ENCODE measurements at places on chromosomes 4 and X.

- H3K36me3 ChIP-seq = no peaks in the 10 kb centered on the region
- no peak overlapping the region for H3K27ac ChIP-seq
- no peak for DNase-seq
- no peaks in the 10 kb centered on the region for H3K4me1 ChIP-seq
Observed at GRCh38 chr4:52244103-52244775, 193.1 kb downstream of the SPATA18 start.

DNA sequence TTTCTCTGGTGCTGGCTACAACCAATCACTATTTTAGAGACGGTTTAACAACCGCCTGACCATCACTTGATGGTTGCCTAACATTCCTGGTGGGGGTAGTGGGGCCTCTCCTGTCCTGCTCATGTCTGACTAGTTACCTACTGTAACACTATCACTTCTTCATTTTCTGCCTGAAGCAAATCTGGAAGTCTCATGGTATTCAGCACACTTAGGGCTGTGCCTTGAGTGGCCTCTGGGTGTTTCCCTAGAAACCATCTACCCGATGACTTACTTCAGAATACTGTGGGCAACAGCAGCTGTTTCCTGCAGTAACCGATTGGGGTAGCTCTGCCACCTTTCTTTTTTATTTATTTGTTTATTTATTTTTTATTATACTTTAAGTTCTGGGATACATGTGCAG, 880.1 kb upstream of the INTU start:
- H3K36me3 ChIP-seq = no peaks in the 10 kb centered on the region
- no peak for DNase-seq
- H3K27me3 ChIP-seq = no peaks in the 10 kb centered on the region
- H3K4me1 ChIP-seq = no peaks in the 10 kb centered on the region
- no peak overlapping the region for H3K27ac ChIP-seq

DNA sequence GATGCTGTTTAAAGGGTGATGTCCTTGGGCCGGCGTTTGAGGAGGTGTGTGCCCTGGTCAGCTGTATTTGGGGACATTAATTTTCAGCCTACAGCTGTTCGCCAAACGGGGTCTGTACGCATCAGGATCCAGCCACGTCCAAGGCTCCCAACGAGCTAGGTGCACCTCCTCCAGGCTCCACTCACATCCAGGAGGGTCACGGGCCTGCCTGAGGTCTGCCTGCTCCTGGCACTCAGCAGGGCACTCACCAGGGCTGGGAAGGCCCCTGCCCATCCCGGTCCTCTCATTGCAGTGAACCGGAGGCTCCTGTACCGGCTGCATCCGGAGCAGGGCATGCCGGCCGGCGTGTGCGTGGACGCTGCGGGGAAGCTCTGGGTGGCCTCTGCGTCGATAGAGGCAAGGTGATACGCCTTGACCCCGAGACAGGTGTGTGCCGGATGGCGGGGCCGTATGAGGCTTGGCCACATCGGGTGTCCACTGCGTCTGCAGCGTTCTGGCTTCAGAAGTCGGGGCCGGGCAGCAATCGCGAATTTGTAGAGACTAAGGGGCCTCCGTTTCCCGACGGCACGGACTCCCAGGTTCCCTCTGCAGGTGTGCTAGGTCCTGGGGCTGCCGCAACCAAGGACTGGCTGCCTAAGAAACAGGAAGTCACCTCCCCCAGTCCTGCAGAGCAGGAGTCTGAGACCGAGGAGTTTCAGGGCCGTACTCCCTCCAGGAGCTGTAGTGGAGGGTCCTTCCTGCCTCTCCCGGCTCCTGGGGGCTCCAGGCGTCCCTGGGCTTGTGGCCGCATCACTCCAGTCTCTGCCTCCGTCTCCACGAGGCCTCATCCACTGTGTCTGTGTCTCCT, 27.5 kb upstream of the PLCXD1 start:
- no peak overlapping the region for H3K4me3 ChIP-seq
- no peaks in the 10 kb centered on the region for H3K4me1 ChIP-seq
- no peak overlapping the region for H3K27ac ChIP-seq
- no peak for DNase-seq

DNA sequence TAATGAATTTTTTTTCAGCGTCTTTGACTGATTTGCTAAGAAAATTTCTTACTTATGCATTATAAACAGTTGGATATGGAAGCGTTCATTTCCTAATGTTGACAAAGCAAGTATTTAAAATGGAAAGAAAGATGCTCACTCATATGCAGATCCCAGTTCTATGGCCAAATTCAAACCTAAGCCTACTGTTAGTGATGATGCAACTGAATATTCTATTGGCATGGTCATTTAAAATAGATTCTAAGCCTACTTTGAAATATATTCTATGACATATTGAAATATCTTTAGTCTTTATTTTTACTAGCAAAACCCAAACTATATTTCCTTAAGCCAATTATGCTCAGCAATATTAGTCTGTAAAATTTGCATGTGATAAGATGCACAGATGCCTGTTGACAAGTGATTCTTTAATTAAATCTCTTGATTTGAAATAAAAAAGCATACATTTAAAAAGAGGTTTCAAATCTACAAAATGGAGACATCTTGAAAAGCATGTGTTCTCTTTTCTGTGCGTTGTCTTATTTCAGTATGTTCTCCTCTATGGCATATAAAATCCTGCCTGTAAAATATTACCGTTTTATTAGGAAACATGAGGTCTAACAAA, 96.6 kb upstream of the NAP1L5 start:
- no peaks in the 10 kb centered on the region for H3K4me1 ChIP-seq
- H3K4me3 ChIP-seq = no peak overlapping the region
- no peaks in the 10 kb centered on the region for H3K36me3 ChIP-seq
- no peak overlapping the region for H3K27ac ChIP-seq
- H3K27me3 ChIP-seq = no peaks in the 10 kb centered on the region

- H3K4me1 ChIP-seq = no peaks in the 10 kb centered on the region
- no peak overlapping the region for H3K27ac ChIP-seq
- H3K4me3 ChIP-seq = no peak overlapping the region
- no peaks in the 10 kb centered on the region for H3K36me3 ChIP-seq
Observed at GRCh38 chr4:24824720-24825119, 29.3 kb downstream of the SOD3 start.

DNA sequence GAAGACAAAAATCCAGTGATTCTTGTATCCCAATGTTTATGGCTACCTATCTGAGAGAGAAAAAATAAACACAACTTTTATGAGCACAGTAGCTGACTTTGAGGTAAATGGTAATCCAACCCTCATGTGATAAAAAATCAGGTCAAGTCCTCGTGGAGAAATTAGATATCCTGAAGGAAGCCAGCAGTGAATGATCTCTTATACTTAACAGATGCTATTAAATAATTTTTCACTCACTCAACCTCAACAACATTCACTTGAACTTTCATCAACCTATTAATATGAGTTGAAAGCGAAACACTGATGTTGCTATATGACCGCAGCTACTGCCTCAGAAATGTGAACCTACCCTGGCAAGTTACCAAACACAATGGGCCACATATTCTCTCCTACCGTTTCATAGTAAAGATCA, 105.4 kb downstream of the GPC3 start:
- DNase-seq = no peak
- H3K27me3 ChIP-seq = no peaks in the 10 kb centered on the region
- no peak overlapping the region for H3K27ac ChIP-seq
- H3K4me3 ChIP-seq = no peak overlapping the region
- H3K36me3 ChIP-seq = no peaks in the 10 kb centered on the region

DNA sequence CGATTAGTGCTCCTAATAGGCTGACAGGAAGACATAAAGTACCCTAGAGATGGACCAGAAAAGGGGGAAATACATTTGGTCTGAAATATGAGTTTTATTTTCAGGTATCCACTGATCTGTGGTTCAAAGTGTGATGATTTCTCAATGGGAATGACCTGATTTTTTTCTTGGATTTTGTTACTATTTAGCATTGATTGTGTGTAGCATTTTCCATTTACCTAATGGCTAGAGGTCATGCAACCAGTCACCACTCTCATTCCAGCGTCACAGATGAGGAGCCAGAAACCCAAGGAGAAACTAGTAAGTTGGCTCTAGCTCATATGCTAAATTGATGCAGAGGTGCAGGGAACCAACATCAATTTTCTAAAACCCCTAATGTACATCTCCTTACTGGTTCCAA, 118.1 kb downstream of the IL1RAPL2 start:
- H3K4me3 ChIP-seq = no peak overlapping the region
- H3K27me3 ChIP-seq = no peaks in the 10 kb centered on the region
- DNase-seq = no peak
- H3K4me1 ChIP-seq = no peaks in the 10 kb centered on the region
- no peaks in the 10 kb centered on the region for H3K36me3 ChIP-seq

DNA sequence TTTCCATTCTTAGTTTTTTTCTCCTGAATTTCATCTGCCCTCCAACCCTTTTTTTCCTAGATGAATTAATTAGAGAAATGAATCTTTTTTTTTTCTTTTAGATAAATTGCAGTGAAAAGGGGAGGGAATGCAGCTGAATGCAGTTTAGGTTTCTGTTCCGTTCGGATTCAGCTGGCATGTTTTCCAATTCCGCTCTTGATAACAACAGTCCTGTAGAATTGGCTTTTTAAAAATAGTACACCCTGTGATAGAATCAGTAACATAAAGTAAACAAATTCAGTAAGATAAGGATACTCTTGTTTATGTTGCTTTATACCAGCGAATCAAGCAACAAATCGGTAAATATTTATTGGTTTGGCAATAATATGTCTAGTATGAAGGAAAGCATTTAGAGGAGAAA, 103.5 kb downstream of the UNC5C start:
- H3K4me1 ChIP-seq = no peaks in the 10 kb centered on the region
- no peaks in the 10 kb centered on the region for H3K27me3 ChIP-seq

DNA sequence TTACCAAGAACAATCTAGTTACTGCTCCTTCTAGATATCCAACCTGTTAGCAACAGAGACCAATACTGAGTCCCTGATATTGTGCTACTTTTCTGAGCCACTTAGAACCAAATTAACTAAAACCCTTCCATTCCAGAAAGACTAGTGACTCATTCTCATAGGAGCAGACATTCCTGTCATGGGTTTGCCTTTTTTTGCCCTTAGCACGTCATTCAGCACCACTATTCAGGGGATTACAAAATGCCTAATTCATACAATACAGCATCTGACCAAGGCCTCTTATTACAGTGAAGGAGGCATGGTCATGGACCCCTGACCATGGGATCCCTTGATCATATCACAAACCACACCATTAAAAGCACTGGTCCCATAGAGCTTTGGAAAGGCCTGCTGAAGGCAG, 123.8 kb upstream of the CXCL13 start:
- H3K4me1 ChIP-seq = no peaks in the 10 kb centered on the region
- H3K36me3 ChIP-seq = no peaks in the 10 kb centered on the region
- no peak overlapping the region for H3K4me3 ChIP-seq
- no peaks in the 10 kb centered on the region for H3K27me3 ChIP-seq
- H3K27ac ChIP-seq = no peak overlapping the region

GRCh38 chr4:10239982-10240654, 123.5 kb upstream of the WDR1 start:
- no peak for DNase-seq
- no peaks in the 10 kb centered on the region for H3K4me1 ChIP-seq
- H3K27ac ChIP-seq = no peak overlapping the region
- no peak overlapping the region for H3K4me3 ChIP-seq
- no peaks in the 10 kb centered on the region for H3K27me3 ChIP-seq

GRCh38 chr4:119053245-119053644, 82.4 kb upstream of the MYOZ2 start:
- no peak for DNase-seq
- H3K4me1 ChIP-seq = no peaks in the 10 kb centered on the region
- H3K27me3 ChIP-seq = no peaks in the 10 kb centered on the region
- no peak overlapping the region for H3K4me3 ChIP-seq

GRCh38 chr4:126018274-126018673, 703.5 kb downstream of the FAT4 start:
- H3K4me1 ChIP-seq = no peaks in the 10 kb centered on the region
- H3K27me3 ChIP-seq = no peaks in the 10 kb centered on the region
- H3K27ac ChIP-seq = no peak overlapping the region
- H3K36me3 ChIP-seq = no peaks in the 10 kb centered on the region
- no peak for DNase-seq

GRCh38 chr4:118749347-118749988, 64.3 kb downstream of the METTL14 start:
- no peaks in the 10 kb centered on the region for H3K27me3 ChIP-seq
- H3K27ac ChIP-seq = no peak overlapping the region
- no peaks in the 10 kb centered on the region for H3K4me1 ChIP-seq
- no peak overlapping the region for H3K4me3 ChIP-seq
- peaks cover 1% of the 10 kb centered on the region for H3K36me3 ChIP-seq

- peak; percentile 91 for DNase-seq
- H3K27me3 ChIP-seq = no peaks in the 10 kb centered on the region
- H3K4me1 ChIP-seq = peaks cover 5% of the 10 kb centered on the region
- H3K36me3 ChIP-seq = no peaks in the 10 kb centered on the region
Observed at GRCh38 chr4:76624241-76624681, 189.2 kb downstream of the SHROOM3 start.

DNA sequence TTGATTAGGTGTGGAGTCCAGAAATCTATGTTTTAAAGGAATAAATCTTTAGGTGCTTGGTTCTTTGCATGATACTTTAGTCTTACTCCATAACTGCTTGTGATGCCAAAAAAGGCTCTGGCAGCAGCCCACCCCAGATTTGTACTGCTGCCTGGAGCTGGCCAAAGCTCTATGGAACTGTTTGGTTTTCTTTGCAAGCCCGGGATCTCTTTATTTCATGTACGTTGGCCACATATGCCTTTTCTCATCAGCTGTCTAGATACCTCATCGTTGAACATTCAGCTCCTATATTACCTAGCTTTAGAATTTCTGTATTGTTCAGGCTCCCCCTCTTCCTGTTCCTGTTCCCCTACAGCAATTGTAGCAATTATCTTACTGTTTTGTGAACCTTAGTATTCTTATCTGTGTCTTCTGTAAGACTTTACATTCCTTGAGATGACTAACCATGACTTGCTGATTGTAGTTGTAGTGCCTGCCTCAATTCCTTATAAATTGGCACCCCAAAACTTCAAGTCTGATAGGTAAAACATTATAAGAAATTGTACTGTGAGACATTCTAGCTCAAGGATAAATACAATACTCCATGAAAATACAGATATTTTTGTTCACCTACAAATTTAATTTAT, 199.4 kb upstream of the GPRIN3 start:
- peak; percentile 30 for DNase-seq
- no peak overlapping the region for H3K27ac ChIP-seq
- H3K4me3 ChIP-seq = no peak overlapping the region
- no peaks in the 10 kb centered on the region for H3K36me3 ChIP-seq
- H3K4me1 ChIP-seq = no peaks in the 10 kb centered on the region
- H3K27me3 ChIP-seq = no peaks in the 10 kb centered on the region

DNA sequence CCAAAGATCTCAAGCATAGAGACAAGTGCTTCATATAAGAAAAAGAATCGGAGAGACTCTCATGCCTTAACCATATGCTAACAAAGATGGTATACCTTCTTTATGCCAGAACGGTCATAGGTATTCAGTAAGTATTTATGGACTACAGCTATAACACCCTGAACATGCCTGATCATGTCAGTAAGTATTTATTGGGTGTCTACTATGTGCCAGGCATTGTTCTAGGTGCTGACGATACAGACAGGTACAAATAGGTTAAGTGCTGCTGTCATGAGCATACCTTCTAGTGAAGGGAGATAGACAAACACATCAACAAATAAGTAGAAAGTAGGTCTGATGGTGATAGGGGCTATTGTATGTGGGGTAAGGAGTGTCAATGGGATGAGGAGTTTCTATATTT, 9.5 kb upstream of the MID1 start:
- H3K36me3 ChIP-seq = no peaks in the 10 kb centered on the region
- H3K27ac ChIP-seq = no peak overlapping the region
- H3K4me1 ChIP-seq = no peaks in the 10 kb centered on the region
- H3K27me3 ChIP-seq = no peaks in the 10 kb centered on the region

GRCh38 chr4:39823191-39823590, 125.3 kb downstream of the UBE2K start:
- no peaks in the 10 kb centered on the region for H3K36me3 ChIP-seq
- no peaks in the 10 kb centered on the region for H3K27me3 ChIP-seq
- no peak overlapping the region for H3K27ac ChIP-seq
- H3K4me1 ChIP-seq = no peaks in the 10 kb centered on the region
